ENCODE measurements at places on chromosomes 2 and 18.

- no peak for DNase-seq
Measured at GRCh38 chr2:38552259-38552658, 50.5 kb downstream of the HNRNPLL start.

GRCh38 chr18:59593291-59593717, 103.9 kb downstream of the CCBE1 start:
- no peak for DNase-seq

DNA sequence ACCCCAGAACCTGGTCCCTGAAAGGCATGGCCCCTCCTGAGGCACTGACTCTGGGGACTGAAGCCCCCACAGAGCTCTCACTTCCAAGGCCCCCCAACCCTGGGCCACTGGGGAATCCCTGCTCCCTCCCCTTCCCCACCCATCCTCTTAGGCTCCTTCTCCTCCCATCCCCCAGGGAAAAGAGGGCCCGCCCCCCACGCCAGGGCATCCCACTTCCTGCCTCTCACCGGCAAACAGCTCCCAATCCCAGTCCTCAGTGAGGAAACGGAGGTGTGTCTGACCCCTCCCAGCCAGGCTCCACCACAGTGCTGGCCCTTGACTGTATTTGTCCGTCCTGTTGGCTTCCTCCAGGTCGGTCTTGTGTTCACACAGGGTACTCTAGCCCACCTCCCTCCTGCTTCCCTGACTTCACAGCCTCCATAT, 35.0 kb upstream of the PTMA start:
- DNase-seq: no peak

DNA sequence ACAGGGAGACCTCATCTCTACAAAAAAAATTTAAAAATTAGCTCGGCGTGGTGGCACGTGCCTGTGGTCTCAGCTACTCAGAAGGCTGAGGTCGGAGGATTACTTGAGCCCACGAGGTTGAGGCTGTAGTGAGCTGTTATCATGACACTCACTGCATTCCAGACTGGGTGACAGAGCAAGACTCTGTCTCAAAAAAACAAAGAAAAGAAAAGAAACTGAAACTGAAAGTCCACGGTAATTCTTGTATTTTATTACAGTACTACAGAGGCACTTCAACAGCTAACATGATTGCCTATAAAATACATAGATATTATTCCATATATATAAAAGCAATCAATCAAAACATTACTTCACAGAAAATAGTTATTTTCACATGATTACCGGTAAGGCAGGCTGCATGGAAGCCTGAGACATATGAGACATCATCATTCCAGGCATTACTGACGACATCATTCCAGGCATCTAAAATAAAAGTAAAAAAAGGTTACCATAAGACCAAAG, 23.1 kb downstream of the PRPF40A start:
- DNase-seq: peak; percentile 31

- DNase-seq: no peak
Measured at GRCh38 chr2:56519806-56520205, 336.0 kb downstream of the CCDC85A start.

GRCh38 chr2:80335411-80335810, 30.9 kb upstream of the LRRTM1 start:
- no peak for DNase-seq

- DNase-seq: no peak
Measured at GRCh38 chr18:2485983-2486382, 85.3 kb downstream of the METTL4 start.

DNA sequence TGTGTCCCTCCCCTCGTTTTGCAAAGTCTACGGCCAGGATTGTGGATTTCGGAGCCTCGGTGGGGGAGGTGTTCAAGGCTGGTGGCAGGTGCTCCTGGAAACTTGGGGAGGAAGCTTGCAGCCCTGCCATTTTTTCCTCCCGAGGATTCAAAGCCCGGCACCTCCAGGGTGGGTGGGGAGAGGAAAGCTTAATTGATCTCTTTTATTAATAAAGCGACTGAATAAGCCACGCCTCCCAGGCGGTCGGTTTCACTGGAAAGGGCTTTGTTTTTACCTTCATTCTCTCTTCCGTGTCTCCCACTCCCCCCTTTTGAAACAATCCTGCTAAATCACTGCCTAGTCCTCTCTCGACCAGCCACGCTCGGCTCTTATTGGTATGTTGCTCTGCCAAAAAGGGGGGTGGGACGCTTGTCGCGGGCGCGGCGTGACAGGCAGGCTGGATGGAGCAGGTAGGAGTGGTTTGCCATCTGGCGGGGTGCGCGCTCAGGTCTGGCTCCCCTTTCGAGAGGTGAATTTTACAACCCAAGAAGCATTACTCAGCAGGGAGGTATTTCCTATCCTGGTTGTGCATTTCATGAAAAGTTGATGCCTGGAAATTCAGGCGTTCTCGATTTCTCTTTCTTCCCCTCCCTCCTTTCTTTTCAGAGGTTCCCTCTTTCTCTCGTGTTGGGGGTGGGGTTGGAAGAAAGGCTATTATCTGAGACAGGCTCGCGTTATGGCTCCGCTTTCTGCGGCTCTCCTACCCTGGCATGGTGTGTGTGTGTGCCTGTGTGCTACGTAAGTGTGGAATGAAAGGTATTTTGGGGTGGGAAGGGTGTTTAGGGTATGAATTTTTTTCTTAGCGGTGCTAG, 1.4 kb downstream of the NEDD4L start:
- DNase-seq: peak; percentile 20

DNA sequence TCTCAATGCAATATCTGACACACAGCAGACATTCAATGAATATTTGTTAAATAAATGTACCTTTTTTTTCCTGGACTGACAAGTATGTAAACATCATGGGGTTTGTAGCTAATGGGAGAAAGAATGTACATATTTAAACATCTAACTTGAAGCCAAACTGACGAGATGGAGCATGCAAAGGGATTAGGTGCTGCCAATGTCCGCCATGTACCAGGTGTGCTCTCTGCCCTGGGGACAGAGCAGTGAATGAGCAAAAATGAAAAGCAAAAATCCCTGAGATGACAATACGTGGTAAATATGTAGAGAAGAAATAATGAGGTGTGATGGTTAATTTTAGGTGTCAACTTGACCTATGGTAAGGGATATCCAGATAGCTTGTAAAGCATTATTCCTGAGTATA, 247.4 kb upstream of the CELF4 start:
- DNase-seq: no peak

DNA sequence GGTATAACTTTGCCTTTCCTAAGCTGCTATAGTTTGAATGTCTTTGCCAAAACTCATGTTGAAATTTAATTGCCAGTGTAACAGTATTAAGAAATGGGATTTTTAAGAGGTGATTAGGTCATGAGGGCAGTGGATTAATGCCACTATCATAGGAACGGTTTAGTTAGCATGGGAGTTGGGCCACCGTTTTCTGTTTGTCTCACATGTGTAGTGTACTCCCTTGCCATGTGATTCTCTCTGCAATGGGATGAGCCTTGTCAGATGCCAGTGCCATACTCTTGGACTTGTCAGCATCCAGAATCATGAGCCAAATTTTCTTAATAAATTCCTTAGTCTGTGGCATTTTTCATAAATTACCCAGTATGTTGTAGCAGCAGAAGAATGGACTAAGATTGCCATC, 388.9 kb upstream of the RGPD4 start:
- no peak for DNase-seq

- no peak for DNase-seq
Measured at GRCh38 chr18:54607213-54608027, 16.4 kb downstream of the DYNAP start.

GRCh38 chr18:76986406-76986805, 146.2 kb downstream of the MBP start:
- no peak for DNase-seq

DNA sequence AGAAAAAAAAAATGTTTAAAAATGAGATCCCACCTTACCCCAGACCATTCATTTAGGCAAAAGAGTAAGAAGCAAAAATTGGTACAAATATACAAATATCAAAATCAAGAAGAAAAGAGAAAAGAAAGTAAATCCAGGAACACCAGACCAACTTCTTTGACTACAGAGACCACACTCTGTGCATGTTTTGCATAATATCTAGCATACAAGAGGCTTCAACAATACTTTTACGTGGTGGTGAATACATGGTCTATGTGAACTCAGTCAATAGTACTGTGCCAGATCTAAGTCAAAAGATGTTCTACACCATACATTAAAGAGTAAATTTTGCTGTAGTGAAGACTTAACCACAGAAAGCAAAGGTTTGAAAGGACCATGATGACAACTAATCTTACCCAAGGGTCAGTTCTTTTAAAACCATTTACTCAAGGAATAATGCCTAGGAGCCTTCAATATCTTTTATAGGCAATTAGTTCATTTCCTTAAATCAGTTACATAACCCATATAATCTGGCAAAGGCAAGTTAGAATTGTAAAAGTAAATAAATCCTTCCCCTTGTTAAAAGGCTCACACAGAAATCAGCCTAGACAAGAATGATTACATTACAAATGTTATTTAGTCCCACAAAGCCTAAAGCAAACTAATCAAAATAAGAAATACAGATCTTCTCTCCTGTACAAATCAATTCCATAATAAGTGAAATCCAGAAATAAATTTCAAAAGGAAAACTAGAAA, 115.2 kb downstream of the EXOC6B start:
- DNase-seq: no peak

- no peak for DNase-seq
Measured at GRCh38 chr2:150125708-150126107, 361.8 kb downstream of the RND3 start.

GRCh38 chr18:79975043-79975442, 10.6 kb downstream of the HSBP1L1 start:
- no peak for DNase-seq

All from natural killer cell (primary cell).